ENCODE measurements at places on chromosomes 1 and 21.
A peak's percentile ranks its signal among the peaks of the same experiment; 100 is the strongest.

DNA sequence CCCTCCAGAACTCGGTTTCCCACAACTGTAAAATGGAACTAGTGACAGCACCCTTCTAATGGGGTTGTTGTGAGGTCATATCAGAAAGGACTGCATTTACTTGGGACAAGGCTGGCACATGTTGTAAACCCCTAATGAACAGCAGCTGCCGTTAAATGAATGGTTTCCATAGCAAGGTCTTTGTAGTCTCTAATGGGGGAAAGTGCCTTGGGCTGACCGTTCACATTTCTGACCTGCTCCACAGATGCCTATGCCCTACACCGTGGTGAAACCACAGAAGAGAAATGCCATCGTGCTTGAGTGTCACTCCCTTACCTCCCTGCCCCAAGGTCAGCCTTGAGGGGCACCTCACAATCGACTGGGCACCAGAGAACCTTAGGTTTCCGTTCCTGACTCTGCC lies 143.1 kb downstream of the ZSCAN20 start:
- no peak for DNase-seq

GRCh38 chr21:25733859-25734653 lies 648 bp downstream of the ATP5PF start:
- no peak for DNase-seq

DNA sequence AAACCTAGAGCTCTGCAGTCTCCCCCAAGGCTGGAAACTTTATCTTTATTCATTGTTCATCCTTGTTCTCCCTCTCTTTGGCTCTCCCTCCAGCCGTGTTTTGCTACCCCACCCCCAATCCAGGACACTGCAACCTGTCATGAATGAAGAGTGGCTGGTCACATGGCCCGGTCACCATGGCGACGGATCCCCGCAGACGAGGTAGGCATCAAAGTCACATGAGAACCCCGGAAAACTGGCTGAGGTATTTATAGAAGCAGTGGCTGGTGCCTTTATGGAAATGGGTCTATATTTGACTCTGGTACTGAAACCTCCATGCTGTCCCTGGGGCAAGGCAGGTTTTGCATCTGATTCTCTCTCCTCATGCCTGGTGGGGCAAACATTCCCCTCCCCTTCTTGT lies 13.4 kb upstream of the SLC6A17 start:
- DNase-seq, result no peak

GRCh38 chr1:119960501-119960900 lies 64.2 kb upstream of the ADAM30 start:
- DNase-seq, result no peak

- DNase-seq, result no peak
Observed at GRCh38 chr1:41380195-41380594, 19.0 kb downstream of the FOXO6 start.

DNA sequence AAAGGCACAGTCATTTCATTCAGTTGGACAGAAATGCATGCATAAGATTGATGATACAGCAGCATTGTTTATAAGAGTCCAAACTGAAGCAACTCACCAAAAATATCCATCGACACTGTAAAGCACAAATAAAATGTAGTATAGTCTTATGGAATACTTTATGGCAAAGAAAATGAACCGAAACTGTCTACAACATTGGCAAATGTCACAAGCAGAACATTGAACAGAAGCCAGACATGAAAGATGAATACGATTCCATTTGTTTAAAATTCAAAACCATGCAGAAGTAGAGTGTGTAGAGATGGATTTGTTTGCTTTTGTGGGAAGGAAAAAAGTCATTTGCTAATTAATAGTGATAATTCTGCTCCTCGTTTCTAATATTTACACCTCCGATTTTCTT lies 7.5 kb upstream of the LEFTY1 start:
- DNase-seq, result no peak

GRCh38 chr1:43537423-43538142 lies 6.9 kb downstream of the PTPRF start:
- DNase-seq, result peak; percentile 45

DNA sequence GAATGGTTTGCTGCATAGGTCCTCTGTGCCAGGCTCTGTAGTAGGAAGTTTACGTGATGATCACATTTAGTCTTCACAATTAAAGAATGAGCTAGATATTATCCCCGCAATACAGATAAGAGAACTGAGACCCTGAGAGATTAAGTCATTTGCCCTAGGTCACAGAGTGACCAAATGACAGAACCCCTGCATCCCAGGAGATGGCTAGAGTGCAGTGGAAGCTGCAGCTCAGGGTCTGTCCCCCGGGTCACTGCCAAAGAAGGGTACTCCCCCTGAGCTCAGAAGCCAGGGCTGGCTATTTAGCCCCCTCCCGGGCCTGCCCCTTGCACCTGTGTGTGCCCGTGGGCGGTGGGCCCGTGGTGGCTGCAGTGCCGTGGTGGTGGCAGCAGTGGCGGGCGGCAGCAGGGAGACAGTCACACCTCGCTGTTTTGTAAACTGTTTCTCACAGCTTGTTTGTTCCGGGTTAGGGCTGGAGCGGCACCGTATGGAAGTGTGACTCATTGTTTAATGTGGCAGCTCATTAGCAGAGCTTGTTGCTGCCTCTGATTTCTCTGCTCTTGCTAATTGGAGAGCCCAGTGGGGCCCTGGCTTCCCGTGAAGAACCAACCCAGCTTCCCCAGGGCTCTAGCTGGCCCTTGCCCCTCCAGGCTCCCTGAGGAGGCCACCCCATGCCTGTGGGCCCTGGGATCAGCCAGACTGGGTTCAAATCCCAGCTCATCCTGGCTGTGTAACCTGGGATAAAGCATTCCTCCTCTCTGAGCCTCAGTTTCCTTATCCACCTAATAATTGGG lies 19.3 kb upstream of the FOXO6 start:
- DNase-seq, result no peak

Measured in RWPE2 (cell line).